ENCODE measurements at places on chromosomes 16 and 17.
A peak's percentile ranks its signal among the peaks of the same experiment; 100 is the strongest.

DNA sequence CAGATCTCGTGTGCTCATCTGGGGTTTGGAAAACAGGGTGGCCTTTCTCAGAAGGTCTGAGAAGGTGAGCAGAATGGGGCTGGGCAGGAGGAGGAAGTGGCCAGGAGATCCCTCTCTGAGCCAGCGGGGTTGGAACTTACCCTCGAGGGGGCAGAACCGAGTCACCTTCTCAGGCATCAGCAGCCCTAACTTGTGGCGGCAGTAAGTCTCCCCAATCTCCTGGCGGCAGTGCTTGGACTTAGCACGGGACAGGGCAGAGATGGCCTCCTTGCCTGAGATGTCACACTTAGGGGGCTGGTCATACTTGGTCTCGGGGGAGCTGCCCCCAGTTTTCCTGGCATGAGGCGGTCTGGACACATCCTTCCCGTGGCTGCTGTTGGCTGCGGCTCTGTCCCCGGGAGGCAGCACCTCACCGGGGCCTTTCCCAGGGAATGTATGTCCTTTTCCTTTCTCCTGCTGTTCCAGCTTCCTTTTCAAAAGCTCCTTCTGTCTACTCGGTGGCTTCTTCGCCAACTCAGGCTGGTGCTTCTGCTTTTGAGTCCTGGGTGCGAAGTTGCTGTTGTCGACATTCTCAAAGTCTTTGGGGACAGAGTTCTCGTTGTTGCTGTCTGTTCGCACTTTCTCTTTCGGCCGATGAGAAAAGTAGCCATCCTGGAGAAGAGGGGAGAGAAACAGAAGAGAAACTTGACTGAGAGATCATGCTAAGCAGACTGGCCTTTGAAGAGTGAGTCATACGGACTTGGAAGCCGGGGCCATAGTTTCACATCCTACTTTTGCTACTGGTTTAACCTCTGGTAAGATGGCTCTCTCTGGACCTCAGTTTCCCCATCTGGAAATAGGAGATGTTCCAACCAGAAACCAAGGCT lies 211.7 kb downstream of the XYLT1 start:
- no peak for DNase-seq

GRCh38 chr17:4812690-4813089 lies 5.7 kb downstream of the PLD2 start:
- DNase-seq = no peak

DNA sequence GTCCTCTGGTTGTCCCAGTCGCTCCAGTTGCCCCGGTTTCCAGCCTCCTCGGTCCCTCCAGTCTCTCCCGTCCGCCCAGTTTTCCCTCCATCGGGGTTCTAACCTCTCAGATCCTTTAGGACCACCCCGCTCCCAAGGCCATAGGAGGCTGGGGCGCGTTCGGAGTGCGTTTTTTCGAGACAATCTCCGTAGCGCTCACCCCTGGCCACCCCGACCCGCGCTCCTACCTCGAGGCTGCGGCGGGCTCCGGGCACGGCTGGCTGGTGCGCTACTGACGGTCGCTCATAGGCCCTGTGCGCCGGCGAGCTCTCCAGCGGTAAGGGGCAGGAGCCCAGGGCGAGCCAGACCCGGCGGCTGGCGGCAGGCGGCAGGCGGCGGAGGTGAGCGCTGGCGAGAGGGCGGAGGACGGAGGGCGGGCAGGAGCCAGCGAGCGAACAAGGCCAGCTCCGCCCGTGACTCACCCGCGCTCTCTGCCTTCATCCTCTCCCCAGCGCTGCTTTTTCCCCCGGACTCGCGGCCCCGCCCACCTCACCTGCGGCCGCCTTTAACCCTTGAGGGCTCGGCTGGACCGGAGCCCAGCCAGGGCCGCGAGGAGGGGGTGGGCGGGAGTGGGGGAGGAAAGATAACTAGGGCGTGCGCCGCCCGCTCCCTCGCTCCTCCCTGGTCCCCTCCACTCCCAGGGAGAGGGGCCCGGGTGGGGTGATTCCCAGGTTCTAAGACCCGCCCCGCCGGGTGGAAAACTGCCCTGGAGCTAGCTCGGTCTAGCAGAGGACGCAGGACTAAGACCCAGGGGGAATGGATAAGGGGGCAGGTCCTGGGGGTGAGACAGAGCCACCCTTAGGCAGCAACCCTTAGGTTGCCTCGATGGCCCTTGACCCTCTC lies at the start of gene SP6:
Gene SP6 (minus strand): TSS at position 472 of the 882 bp plus-strand sequence. CDS start 2,734 bp downstream, outside the sequence.
- peak; percentile 72 for DNase-seq

- peak; percentile 55 for DNase-seq
Observed at GRCh38 chr17:58120195-58120822, 27.9 kb upstream of the OR4D1 start.

GRCh38 chr17:73465130-73465952 lies 153.5 kb upstream of the CDC42EP4 start:
- DNase-seq = no peak

DNA sequence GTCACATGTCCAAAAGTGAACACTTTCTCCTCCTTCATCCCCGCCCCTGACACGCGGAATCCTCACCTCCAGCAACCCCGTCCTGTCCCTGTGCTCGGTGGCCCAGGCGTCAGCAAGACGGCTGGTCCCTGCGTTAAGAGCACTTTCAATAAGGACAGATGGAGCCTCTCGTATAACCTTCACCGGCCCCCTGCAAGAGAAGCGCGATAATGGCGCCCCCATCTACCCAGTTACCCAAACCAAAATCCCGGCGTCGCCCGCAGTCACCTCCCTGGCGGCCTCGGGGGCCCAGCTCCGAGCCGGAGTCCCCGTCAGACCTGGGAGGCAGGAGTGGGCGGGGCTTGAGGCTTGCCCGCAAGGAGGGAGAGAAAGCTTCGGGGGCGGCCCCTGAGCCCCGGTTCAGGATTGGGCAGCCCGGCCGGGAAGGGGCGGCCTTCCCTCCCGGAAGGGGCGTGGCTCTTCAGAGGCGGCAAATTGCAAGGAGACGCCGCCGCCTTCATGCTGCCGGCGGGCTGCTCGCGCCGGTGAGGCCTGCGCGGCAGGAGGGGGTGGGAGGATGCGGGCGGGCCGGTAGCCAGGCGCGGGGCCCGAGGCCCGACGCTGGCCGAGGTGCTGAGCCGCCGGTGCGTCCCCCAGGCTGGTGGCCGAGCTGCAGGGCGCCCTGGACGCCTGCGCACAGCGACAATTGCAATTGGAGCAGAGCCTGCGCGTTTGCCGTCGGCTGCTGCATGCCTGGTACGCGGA lies at the start of gene TEDC2:
Gene TEDC2 (plus strand): TSS at position 463 of the 744 bp plus-strand sequence. CDS start 36 bp downstream, at position 499.
- peak; percentile 98 for DNase-seq

DNA sequence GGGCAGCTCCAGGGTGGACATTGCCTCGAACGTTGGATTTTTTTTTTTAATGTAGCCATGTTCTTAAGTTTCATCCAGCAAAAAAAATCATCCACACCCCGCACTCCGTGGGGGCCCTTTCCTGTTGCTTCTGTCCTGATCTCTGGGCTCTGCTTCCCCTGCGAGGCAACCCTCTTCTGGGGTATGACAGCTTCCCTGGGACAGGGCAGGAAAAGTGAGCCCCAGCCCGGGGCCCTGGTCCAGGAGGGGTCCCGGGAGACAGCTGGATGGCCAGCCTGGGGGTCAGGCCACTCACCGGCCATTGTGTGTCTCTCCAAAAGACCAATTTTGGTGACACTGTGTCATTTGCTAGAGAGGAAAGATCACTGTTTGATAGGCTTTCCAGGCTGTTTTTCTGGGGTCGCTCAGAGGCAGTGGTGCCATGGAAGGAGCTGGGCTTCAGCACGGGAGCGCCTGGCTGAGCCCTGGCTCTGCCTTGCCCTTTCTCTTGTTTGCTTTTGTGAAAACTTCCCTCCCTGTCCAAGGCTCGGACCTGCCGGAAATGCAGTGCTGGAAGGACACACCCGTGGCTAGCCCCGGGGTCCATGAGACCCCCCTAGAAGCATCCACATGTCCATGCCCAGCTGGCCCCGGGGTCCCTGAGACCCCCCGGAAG lies 41.0 kb upstream of the CHMP6 start:
- no peak for DNase-seq

GRCh38 chr17:71801301-71801700 lies 319.5 kb upstream of the SOX9 start:
- no peak for DNase-seq

GRCh38 chr17:80925688-80926335 lies 65.8 kb upstream of the CHMP6 start:
- no peak for DNase-seq

- DNase-seq = no peak
Observed at GRCh38 chr16:87035053-87035452, 282.1 kb downstream of the C16orf95 start.

GRCh38 chr16:11640987-11641817 lies 27.1 kb upstream of the SNN start:
- peak; percentile 69 for DNase-seq

DNA sequence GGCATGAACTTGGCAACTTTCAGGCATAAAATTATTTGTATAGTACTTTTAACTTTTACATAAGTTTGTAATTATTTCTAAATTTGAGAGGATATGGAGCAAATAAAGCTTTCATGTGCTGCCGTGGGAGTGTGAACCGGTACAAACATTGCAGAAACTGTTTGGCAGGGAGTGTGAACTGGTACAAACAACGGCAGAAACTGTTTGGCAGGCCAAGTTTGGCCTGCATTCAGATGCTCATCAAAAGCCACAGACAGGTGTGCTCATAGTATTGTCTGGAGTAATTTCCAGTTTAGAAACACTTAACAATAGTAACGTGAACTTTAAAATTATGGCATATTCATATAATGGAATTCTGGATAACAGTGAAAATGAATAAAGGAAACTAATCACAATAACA lies 73.8 kb upstream of the ATP2A3 start:
- no peak for DNase-seq

GRCh38 chr17:9817086-9817485 lies 4.8 kb downstream of the GSG1L2 start:
- no peak for DNase-seq

DNA sequence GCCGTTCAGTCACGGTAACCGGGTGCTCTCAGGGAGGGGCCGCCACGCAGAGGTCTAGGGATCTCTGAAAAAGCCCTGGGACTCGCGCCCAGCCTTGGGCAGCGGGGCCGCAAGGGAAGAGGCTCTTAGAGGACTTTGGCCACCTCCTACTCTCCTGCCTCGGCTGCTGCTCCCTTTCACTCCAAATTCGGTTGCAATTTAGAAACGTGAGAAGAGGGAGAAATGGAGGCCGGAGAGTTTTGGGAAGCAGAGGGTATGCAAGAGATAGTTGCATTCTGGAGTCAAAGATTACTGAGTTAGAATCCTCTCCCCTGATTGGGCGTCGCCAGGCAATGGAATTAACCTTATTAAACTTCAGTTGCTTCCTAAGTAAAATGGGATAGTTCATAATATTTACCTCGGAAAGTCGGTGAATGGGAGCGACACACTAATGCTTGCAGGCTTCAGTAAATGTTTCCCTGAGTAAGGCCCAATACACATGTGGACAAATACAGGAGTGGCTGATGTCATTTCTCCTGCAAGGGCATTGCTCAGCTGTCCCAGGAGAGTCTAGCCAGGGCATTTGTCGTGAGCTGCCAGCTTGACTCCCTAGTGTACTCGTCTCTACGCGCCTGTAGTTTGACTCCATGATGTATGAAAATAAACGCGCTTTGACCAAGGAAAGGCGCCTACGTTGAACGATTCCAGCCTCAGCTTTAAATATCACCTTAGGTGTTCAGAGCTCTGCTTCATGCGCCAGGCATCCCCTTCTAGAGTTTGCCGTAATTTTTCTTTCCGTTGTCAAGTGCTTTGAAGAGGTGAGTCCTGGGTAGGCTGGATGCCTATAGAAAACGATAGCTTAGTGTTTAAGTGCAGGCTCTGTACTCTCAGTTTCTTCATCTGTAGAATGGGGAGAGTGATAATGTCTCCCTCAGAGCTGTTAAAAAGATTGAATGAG lies 667 bp downstream of the OGFOD1 start:
- no peak for DNase-seq

GRCh38 chr17:65586899-65587298 lies 25.5 kb upstream of the AXIN2 start:
- DNase-seq = no peak

- no peak for DNase-seq
Observed at GRCh38 chr17:75152523-75152921, 1.8 kb downstream of the JPT1 start.

- DNase-seq = peak; percentile 37
Observed at GRCh38 chr16:28873543-28874201, 4.6 kb upstream of the ATP2A1 start.

GRCh38 chr16:25834101-25834500 lies 142.3 kb downstream of the HS3ST4 start:
- DNase-seq = no peak

GRCh38 chr17:16583781-16584180 lies 14.8 kb upstream of the ZNF287 start:
- DNase-seq = no peak

- no peak for DNase-seq
Observed at GRCh38 chr17:16980813-16981731, 9.2 kb upstream of the TNFRSF13B start.

- no peak for DNase-seq
Observed at GRCh38 chr16:80387318-80387921, 153.4 kb upstream of the DYNLRB2 start.

GRCh38 chr17:81101614-81102306 lies 63.5 kb upstream of the PVALEF start:
- peak; percentile 77 for DNase-seq

- no peak for DNase-seq
Observed at GRCh38 chr17:47763913-47764582, 31.0 kb downstream of the TBX21 start.

- no peak for DNase-seq
Observed at GRCh38 chr17:34456121-34456520, 93.1 kb upstream of the CCL1 start.

- DNase-seq = no peak
Observed at GRCh38 chr16:27406511-27407128, 4.6 kb downstream of the IL21R start.

- DNase-seq = no peak
Observed at GRCh38 chr16:76175718-76176117, 101.5 kb upstream of the CNTNAP4 start.

GRCh38 chr17:66491213-66491612 lies 188.8 kb downstream of the PRKCA start:
- no peak for DNase-seq

DNA sequence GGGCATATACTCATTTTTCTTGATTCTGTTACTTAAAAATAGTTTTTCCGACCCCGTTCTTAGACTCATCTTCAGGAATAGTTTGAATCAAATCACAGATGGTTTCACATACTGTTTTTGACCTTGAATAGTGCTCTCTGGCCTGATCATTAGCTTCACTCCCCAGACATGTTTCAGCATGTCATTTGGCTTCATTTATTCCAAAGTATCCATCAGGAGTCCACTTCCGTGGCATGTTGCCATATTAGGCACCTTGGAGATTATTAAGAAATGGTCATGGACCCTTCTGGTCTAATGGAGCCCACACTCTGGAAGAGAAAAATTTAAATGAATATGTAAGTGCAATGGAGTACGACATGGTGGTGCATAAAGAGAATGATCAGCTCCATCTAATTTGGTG lies 222.3 kb downstream of the FTO start:
- no peak for DNase-seq

DNA sequence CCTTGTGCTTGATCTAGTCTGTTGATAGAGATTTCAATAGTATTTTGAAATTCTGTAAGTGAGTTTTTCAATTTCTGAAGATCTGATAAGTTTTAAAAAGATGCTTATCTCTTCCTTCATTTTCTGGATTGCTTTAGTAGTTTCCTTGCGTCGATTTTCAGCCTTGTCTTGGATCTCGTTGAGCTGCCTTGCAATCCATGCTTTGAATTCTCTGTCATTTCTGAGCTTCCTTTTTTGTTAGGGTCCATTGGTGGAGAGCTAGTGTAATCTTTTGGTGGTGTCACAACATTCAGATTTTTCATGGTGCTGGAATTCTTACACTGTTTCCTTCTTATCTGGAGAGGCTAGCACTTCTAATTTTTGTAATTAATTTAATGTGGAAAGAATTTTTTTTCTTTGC lies 61.1 kb downstream of the SLFN11 start:
- DNase-seq = no peak

All from CD8-positive, alpha-beta T cell (primary cell).